ENCODE measurements at places on chromosomes 13 and 19.

DNA sequence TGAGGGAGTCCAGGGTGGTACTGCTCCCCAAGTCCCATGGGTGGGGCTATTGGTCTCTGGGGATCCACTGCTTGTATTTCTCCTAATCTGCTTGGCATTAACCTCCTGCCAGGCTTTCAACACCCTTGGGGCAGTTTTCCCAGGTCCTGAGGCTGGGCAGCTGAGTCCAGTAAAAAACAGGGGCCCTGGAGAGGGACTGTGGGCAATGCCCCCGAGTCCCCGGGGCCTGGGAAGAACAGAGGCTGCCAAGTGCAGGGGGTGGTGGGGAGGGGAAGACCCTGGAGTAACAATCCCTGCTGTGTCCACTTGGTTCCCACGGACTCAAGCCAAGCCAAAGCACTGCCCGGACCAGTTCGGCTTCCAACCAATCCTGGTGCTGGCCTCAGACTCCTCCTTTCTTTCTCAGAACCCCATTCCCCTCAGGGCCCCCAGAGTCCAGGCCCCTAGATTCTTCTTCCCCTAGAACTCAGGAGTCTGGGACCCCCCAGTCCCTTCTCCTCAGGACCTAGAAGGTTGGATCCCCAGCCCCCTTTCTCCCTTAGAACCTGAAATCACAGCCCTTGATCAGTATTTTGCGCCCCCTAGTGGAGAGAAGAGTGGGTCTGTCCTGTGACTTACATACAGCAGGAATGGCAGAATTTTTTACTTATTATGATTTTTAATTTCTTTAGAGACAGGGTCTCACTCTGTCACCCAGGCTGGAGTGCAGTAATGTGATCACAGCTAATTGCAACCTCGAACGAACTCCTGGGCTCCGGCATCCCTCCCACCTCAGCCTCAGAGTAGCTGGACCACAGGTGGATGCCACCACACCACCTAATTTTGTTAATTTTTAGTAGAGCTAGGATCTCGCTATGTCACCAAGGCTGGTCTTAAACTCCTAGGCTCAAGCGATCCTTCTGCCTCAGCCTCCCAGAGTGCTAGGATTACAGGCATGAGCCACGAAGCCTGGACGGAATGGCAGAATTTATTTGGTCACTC lies 3.7 kb upstream of the CLPTM1 start:
- H3K27me3 ChIP-seq, result no peaks in the 10 kb centered on the region
- DNase-seq, result peak; percentile 77

GRCh38 chr19:3062165-3063105 lies at the start of gene TLE5:
TSS of gene TLE5 (minus strand) at chr19:3062495. CDS start at chr19:3062200, 295 bp downstream.
- no peaks in the 10 kb centered on the region for H3K27me3 ChIP-seq
- DNase-seq, result peak; percentile 51
- H3K4me3 ChIP-seq, result peak within 1 kb of the TSS; percentile 70
- no peaks in the 10 kb centered on the region for H3K4me1 ChIP-seq
- no peak within 1 kb of the TSS for H3K27ac ChIP-seq

GRCh38 chr19:16477311-16477710 lies 5.5 kb upstream of the EPS15L1 start:
- peaks cover 2% of the 10 kb centered on the region for H3K36me3 ChIP-seq
- no peaks in the 10 kb centered on the region for H3K4me1 ChIP-seq
- no peak overlapping the region for H3K4me3 ChIP-seq
- no peak overlapping the region for H3K27ac ChIP-seq
- H3K27me3 ChIP-seq, result no peaks in the 10 kb centered on the region

DNA sequence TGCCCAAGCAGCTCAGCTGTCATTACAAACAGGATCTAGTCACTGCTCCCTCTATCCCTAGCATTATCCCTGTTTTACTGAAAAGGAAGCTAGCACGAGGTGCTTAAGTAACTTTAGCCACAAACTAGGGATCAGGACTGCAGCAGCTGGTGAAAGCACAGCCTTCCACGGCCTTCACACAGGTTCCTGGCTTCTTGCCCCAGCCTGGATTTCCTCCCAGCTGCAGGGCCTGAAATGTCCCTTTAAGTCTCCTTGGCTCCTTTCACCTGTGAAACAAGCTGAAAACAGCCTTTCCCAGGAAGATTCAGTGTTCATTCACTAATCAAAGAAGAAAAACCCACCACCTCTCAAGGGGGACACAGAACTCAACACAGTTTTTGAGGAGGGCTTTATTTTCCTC lies 754.5 kb downstream of the DIAPH3 start:
- no peaks in the 10 kb centered on the region for H3K27me3 ChIP-seq
- H3K27ac ChIP-seq, result no peak overlapping the region
- H3K36me3 ChIP-seq, result no peaks in the 10 kb centered on the region
- H3K4me3 ChIP-seq, result no peak overlapping the region

- no peak overlapping the region for H3K27ac ChIP-seq
- H3K4me1 ChIP-seq, result peaks cover 20% of the 10 kb centered on the region
- H3K36me3 ChIP-seq, result peaks cover 82% of the 10 kb centered on the region
- no peaks in the 10 kb centered on the region for H3K27me3 ChIP-seq
Measured at GRCh38 chr19:49912965-49913685, 15.9 kb upstream of the ATF5 start.

DNA sequence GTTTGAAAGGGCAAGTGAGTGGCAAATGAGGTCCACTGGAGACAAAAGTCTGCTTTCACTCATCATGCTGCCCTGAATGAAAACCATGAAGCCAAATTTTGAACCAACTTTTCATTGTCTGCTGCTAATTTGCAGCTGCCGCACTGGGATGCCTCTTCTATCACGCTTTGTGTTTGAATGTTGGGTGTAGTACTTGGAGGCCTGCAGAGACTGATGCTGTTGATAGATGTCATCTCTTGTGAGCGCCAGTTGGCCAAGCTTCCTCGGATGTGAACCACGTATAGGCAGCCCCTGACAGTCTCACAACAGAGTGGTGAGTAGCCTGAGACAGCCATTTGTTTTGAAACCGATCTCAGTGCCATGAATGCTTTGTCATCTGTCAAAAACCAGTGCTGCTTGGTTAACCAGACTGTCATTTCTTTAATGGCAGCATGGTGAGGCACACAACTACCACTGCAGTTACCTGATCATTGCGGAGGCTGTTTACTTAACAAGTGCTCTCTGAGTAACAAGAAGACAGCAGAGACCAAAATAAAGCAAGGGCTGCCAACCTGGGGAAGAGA lies 31.2 kb upstream of the SLC10A2 start:
- H3K4me1 ChIP-seq, result no peaks in the 10 kb centered on the region
- no peaks in the 10 kb centered on the region for H3K36me3 ChIP-seq
- H3K27me3 ChIP-seq, result no peaks in the 10 kb centered on the region
- H3K27ac ChIP-seq, result no peak overlapping the region
- H3K4me3 ChIP-seq, result no peak overlapping the region
- DNase-seq, result no peak

DNA sequence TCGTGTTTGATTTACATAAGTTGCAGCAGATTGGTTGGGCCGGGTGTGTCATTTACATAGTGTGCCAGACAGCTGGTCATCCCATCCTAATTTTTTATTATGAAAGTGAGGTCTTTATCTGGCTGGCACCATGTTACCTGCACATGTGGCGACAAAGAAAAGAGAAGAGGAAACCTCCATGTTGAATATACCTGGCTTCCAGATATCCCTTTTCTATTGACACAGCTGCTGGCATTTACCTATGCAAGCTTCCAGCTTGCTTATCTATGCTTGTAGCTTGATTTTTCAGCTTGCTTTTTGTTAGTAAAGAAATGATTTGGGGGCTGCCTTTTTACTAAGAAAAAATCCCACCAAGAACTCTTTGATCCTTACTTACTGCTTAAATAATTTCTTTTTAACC lies 681.3 kb upstream of the SLITRK1 start:
- no peak for DNase-seq
- no peak overlapping the region for H3K27ac ChIP-seq
- no peak overlapping the region for H3K4me3 ChIP-seq
- no peaks in the 10 kb centered on the region for H3K27me3 ChIP-seq
- H3K4me1 ChIP-seq, result peaks cover 9% of the 10 kb centered on the region

GRCh38 chr19:35225951-35226350 lies 2.6 kb downstream of the FAM187B start:
- H3K36me3 ChIP-seq, result no peaks in the 10 kb centered on the region
- no peaks in the 10 kb centered on the region for H3K27me3 ChIP-seq
- DNase-seq, result no peak

DNA sequence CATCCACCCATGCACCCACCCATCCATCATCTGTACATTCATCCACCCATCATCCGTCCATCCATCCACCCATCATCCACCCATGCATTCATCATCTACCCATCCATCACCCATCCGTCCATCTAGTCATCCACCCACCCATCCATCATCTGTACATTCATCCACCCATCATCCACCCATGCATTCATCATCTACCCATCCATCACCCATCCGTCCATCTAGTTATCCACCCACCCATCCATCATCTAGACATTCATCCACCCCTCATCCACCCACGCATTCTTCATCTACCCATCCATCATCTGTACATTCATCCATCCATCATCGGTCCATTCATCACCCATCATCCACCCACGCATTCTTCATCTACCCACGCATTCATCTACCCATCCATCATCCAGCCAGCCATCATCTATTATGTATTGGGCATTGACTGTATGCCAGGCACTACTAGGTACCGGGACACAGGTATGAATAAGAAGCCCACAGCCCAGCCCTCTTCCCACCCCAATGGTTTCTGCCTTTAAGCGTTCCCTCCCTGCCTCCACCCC lies 16.7 kb upstream of the GALP start:
- H3K27me3 ChIP-seq, result no peaks in the 10 kb centered on the region
- no peak overlapping the region for H3K4me3 ChIP-seq
- peaks cover 57% of the 10 kb centered on the region for H3K36me3 ChIP-seq
- peak overlapping the region; percentile 1 for H3K27ac ChIP-seq
- DNase-seq, result no peak
- no peaks in the 10 kb centered on the region for H3K4me1 ChIP-seq

DNA sequence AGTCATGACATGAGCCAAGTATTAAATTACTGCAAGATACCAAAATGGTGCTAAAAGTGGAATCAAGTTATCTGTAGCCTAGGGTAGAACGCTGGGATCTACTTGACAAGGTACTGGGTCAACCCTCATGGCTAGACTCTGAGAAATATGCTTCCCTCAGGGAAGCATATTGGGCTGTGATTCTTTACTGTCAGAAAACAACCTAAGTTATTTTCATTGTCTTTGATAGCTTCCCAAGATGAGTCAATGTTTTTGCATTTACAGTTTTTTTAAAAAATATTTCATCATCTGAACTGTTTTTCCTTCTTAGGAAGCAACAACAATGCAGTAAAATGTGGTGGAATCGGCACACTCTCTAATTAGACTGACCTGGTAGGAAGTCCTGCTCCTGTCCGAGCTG lies 218.0 kb downstream of the RGCC start:
- no peaks in the 10 kb centered on the region for H3K36me3 ChIP-seq
- no peaks in the 10 kb centered on the region for H3K27me3 ChIP-seq
- no peak overlapping the region for H3K27ac ChIP-seq
- no peak overlapping the region for H3K4me3 ChIP-seq

GRCh38 chr19:13031917-13032623 lies 36.8 kb downstream of the NFIX start:
- no peak overlapping the region for H3K4me3 ChIP-seq
- H3K36me3 ChIP-seq, result peaks cover 4% of the 10 kb centered on the region
- no peak for DNase-seq
- no peaks in the 10 kb centered on the region for H3K27me3 ChIP-seq
- peaks cover 45% of the 10 kb centered on the region for H3K4me1 ChIP-seq
- no peak overlapping the region for H3K27ac ChIP-seq

DNA sequence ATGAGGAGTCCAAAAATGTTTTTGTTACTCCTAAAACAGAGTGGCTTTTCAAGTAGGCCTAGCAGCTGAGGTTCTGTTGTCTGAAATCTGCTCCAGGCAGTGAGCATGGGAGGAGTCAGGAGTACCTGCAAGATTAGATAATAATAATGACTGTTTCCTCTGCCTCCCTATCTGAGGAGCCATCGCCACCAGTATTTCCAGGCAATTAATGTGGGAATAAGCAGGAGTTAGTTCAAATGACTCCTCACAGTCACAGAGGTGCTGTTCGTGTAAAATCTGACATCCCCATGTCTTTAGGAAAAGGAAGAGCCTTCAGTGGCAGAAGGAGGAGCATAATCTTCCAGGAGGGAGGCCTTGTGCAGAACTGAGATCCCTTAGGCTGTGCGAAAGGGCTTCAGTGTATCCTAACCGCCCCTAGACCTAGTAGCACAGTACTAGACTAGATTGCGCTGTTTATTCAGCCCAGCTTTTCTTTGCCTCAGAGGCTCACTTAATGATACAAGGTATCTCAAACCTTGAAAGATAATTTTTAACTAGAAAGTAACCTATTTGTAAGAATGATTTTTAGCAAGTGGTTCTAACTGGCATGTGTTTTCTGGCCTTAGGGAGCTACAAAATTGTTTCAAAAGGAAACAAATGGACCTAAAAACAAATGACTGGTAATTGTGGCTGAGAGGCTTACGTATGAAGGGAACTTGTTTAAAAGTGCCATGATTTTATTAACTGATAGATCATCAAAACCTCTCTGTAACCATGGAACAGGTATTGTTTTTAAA lies 49.0 kb downstream of the FREM2 start:
- no peak overlapping the region for H3K27ac ChIP-seq
- no peaks in the 10 kb centered on the region for H3K36me3 ChIP-seq
- no peak for DNase-seq
- no peak overlapping the region for H3K4me3 ChIP-seq
- no peaks in the 10 kb centered on the region for H3K27me3 ChIP-seq

GRCh38 chr13:107209824-107210722 lies 642.1 kb upstream of the ARGLU1 start:
- H3K4me1 ChIP-seq, result no peaks in the 10 kb centered on the region
- H3K27me3 ChIP-seq, result no peaks in the 10 kb centered on the region
- no peaks in the 10 kb centered on the region for H3K36me3 ChIP-seq
- H3K4me3 ChIP-seq, result no peak overlapping the region
- no peak overlapping the region for H3K27ac ChIP-seq
- DNase-seq, result no peak

DNA sequence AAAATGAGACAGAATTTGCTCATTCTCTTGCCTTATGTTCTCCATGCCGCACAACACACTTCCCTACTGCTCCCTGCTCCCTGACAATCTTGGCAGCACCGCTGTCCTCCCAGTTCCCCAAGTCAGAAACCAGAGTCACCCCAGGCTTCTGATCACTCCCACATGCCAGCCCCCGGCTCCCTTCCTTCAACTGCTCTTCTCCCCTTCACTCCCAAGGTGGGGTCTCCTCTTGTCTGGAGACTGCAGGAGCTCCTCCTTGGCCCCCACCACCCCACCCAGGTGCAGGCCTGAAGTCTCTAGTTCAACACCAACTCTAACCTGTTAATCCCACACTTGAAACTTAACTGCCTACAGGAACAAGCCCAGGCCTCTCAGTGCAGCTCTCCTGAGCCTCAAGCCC lies 16.8 kb upstream of the AKAP8 start:
- no peak for DNase-seq
- no peak overlapping the region for H3K4me3 ChIP-seq
- H3K4me1 ChIP-seq, result no peaks in the 10 kb centered on the region
- no peak overlapping the region for H3K27ac ChIP-seq
- H3K36me3 ChIP-seq, result peaks cover 54% of the 10 kb centered on the region
- H3K27me3 ChIP-seq, result no peaks in the 10 kb centered on the region

Data from Calu3 (cell line).